SW480 (cell line): ENCODE measurements at places on chromosomes 7 and 10.
A peak's percentile ranks its signal among the peaks of the same experiment; 100 is the strongest.

GRCh38 chr7:134422008-134422407 is 36.9 kb downstream of the AKR1B1 start:
- peak; percentile 60 for DNase-seq

DNA sequence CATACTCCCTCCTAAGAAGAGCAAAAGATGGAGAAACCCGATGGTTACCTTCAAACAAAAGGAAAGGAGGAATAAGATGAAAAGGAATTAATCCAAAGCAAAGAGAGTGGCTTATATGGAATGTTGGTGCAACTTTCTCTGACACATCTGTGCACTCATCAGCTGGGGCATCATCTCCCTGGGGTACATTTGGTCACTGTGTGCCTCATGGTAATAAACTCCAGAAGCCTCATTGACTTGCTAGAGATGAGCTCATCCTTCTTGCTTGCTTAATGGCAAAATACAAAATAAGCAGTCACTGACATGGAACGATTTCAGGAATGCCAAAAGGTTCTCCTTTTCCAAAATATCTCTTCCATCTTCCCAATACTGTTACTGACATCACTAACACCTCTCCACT is 22.5 kb downstream of the CAV1 start:
- DNase-seq = no peak

DNA sequence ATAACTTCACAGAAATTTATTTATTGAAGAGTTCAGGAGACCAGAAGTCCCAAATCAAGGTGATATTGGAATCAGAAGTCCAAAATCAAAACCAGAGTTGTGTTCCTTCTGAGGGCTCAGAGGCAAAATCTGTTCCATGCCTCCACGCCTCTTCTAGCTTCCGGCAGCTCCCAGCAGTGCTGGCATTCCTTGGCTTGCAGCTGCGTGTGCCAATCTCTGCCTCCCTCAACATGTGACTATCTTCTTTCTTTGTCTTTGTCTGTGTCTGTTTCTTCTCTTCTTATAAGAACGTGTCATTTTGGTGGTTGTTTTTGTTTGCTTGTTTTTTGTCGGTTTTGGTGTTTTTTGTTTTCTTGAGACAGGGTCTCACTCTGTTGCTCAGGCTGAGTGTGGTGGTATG is 116.1 kb downstream of the APBB1IP start:
- DNase-seq = no peak

DNA sequence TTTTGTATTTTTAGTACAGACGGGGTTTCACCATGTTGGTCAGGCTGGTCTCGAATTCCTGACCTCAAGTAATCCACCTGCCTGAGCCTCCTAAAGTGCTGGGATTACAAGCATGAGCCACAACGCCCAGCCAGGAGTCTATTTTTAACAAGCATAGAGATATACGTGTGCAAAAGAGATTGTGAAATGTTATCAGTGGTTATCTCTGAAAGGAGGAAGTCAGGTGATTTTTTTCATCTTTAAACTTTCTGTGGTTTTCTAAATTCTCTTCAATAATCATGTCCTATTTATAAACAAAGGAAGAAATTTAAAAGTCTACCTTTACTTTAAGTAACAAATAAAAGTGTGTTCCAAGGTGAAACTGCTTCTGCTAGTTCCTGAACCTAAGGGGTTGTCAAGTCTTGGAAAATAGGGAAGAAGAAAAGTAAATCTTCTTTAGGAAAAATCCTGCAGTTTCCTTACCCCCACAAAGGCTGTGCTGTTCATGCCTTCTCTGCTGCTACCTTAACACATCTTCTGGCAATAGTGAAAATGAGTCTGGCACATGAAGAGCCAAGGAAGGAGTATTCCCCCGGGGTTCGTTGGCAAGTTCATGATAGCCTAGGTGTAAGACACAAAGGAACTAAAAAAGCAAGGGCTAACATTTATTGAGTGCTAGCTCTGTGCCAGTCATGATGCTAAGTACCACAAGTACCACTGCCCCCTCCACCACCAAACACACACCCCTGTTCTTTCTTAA is 51.1 kb downstream of the CYP26A1 start:
- no peak for DNase-seq

- no peak for DNase-seq
Observed at GRCh38 chr10:48760983-48761382, 76.3 kb downstream of the WDFY4 start.

DNA sequence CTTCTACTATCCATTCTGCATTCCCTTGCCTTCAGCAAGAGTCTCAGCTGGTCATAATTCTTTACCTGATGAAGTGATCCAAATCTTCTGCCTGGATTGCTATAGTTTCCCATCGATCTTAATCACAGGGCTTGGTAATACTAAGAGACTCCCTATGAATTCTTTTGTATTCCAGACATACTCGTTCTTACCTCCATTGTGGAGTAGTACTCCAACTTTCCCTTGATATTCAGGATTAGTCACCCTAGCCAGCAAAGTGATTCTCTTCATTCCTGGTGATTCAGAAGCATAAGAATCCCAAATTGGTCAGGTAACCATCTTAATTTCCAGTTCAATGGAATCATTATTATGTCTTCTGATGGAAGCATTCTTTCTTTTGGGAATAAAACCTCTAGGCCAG is 96.7 kb downstream of the TWIST1 start:
- DNase-seq = no peak

- DNase-seq = no peak
Observed at GRCh38 chr7:128849804-128850490, 12.7 kb upstream of the ATP6V1F start.

DNA sequence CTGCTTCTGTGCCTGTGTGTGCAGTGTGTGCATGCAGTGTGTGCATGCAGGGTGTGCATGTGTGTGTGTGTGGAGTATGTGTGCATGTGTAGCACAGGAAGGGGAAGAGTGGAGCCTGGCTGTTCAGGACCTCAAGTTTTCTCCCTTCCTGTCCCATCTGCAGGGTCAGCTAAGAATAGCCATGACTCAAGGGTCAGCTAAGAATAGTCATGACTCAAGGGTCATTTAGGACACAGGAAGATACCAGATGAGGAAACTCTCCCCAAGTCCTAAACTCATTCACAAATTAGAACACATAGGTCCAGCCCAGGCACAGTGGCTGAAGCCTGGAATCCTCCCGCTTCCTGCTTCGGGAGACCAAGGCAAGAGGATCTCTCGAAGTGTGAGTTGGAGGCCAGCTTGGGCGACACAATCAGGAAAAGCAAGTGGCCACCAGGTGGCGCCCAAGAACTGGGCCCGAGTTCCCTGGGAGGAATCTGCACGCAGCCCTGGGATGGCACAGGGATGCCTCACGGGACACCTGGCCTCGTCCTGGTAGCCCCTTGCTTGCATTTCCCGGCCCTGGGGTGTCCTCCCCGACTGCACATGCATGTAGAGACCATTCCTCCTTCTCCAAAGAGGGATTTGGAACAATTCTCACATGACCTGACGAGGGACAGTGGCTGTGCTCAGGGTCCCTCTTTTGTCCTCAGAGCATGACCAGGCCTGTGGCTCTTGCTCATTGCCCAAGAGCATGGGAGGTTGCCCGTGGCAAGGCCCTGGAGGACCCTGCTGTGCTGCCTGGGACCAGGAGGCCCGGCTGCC is 21.4 kb upstream of the VOPP1 start:
- peak; percentile 59 for DNase-seq

DNA sequence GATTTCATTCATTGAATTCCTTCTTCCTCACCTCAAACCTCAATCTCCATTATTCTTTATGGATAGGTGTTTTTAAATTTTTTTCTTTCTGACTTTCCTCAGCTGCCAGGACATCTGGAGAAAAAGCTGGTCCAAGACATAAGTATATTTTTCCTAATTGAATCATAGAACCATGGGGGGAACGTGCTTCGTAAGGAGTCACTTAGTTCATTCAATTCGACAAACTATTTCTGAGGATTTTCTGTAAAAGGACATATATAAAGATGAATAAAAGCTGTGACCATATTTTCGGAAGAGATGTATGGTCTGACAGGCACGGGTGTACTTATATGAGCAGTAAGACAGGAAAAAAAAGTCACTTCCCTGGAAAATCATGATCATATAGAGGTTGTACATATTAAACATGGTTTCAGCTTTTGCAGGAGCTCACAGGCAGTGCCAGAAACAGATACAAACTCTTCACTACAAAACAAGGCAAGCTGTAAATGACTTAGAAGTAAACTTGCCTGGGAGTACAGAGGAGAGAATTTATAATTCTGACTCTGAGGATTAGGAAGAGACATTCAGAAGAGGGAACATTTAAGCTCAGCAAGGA is 88.2 kb upstream of the EGR2 start:
- no peak for DNase-seq

DNA sequence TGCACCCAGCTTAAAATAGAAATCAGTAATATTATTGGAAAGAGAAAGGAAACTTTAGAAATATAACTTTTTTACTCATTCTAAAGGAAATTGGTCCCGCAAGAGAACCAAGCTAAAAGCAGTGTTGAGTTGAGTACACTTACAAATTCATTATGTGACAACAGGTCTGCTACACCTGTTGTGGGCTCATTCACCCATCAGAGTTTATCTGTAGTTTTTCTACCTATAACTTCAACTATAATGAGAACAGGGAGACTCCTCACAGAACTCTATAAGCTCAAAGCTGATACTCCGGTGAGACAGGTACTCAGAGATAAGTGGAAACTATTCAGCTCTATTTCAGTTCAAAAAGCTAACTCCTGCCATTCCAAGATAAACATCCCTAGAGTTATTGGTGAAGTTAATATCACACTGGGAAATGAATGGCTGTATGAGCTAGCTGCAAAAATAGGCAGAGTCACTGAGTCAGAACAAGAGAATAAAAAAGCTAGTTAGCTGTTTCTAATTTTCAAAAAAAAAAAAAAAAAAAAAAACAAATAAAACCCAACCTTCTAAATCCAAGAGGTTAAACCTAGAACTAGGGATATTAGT is 121.3 kb downstream of the PPP1R3A start:
- DNase-seq = no peak

- DNase-seq = no peak
Observed at GRCh38 chr7:35729061-35729783, 34.3 kb upstream of the HERPUD2 start.

GRCh38 chr7:1019255-1019785 is 25.0 kb upstream of the GPR146 start:
- no peak for DNase-seq

DNA sequence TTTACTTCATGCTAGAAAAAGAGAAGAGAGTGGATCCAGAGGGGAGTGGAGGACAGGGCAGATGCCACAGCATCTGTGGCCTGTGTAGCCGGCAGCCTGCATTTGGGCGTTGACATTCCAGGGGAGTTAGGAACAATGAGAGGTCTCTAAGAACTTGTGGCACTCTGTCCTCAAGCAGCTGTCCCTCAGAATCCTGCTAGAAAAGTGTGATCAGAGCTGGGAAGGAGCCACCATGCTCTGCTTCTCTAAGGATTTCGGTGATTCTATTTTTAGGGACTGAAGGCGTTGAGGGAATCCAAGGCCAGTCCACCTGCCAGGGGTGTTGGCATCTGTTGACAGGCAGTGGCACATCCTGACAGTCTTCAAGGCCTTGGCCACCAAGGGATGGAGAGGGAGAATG is 7.6 kb downstream of the LRIT2 start:
- no peak for DNase-seq

DNA sequence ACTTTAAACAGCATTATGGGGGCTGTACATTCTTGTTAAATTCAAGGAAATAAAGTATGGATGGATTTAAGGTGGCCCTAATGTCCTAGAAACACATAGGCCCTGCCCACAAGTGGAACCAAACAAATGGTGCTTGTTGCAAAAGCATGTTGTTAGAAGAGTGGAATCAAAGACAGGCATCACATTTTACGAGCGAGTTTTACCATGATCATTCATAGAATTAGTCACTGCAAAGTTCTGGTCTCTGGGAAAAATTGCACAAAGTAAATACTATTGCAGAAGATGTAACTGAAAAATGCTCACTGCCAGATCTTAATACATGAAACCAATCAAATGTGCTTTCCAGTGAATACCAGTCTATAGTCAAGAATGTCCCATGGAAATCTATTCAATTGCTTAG is 677.1 kb downstream of the PARD3 start:
- no peak for DNase-seq

GRCh38 chr10:28850784-28851183 is 173.5 kb downstream of the BAMBI start:
- DNase-seq = no peak

- no peak for DNase-seq
Observed at GRCh38 chr10:32577448-32577847, 131.5 kb downstream of the CCDC7 start.

GRCh38 chr10:108410236-108410635 is 1245.7 kb upstream of the SORCS1 start:
- no peak for DNase-seq

GRCh38 chr10:72106154-72106849 is 18.0 kb upstream of the SPOCK2 start:
- DNase-seq = peak; percentile 29

DNA sequence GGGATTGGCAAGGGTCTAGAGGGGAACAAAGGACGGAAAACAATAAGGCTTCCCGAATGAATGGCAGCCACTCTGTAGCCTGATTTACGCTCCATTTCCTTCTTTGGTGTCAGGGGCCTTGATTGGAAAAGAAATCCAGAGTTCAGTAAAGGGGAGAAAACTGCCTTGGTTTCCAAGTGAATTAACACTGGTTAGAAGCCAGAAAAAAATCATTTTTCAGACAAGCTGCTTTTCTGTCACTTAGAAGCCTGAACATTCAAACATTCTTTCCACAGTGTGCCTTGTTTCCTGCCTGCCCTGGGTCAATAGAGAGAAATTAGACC is 283 bp upstream of the TRDMT1 start:
- DNase-seq = no peak

DNA sequence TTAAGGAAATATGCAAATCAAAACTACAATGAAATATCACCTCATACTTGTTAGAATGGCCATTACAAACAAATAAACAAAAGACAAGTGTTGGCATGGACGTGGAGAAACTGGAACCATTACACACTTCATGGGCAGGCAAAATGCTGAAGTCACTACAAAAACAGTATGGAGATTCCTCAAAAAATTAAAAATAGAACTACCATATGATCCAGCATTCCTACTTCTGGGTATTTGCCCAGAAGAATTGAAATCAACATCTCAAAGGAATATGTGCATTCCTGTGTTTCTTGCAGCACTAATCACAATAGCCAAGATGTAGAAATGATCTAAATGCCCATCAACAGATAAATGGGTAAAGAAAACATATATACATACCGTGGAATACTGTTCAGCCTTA is 83.6 kb downstream of the NRCAM start:
- no peak for DNase-seq

DNA sequence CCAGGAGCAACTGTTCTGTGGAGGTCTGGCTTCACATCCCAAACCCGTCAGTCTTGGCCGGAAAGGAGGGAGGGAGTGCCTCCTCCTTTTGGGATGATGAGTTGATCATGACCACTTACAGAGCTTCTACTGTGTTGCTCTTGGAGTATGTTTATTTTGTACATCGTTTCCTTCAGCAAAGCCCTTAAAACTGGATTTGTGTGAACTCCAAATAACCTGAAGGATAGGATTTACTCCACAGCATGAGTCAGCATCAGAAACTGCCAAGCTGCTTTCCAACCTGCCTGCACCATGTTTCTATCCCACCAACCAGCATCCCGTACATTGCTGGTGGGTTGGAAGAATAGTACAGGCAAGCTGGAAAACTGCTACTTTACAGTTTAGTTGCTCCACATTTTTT is 3.5 kb downstream of the CCDC201 start:
- DNase-seq = no peak
